Stimulated activated CD4-positive, alpha-beta T cell treated with anti-CD3 and anti-CD28 coated beads, Interleukin-15, amount 100 ng/mL, for 48 hours (primary cell): ENCODE measurements at places on chromosomes 11 and 22.

- no peak for DNase-seq
Observed at GRCh38 chr11:44437122-44437521, 127.2 kb upstream of the ALX4 start.

- DNase-seq: no peak
Observed at GRCh38 chr11:10725907-10726253, 25.2 kb upstream of the CTR9 start.

- no peak for DNase-seq
Observed at GRCh38 chr22:23122216-23122957, 19.4 kb downstream of the RSPH14 start.

DNA sequence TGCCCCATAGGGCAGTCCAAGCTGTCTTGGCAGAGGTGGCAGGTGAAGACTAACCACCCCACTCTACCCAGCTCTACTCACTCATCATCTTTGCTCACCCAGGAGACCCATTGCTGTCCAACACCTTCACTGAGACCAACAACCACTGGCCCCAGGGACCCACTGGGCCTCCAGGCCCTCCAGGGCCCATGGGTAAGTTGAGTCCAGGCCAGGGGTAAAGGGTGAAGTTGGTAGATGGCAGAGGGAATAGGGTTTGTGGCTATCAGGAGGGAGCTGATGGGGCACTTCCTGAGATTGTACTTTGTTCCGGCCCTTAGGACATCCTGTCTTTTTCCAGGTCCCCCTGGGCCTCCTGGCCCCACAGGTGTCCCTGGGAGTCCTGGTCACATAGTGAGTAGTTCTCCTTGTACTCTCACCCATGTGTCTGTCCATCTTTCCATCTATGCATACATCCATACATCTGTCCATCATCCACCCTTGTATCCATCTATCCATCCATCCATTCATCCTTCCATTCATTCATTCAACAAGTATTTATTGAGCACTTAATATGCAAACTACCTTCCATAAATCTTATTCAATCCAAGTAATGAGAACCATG is 27.7 kb downstream of the EMID1 start:
- DNase-seq: no peak
